Stimulated activated naive B cell treated with anti-CD40 and anti-IgM and Interleukin-4, amounts not matched to agents 10 μg/mL and 1 μg/mL and 100 μg/mL, for 72 hours (primary cell): ENCODE measurements at places on chromosomes 1 and 21.
A peak's percentile ranks its signal among the peaks of the same experiment; 100 is the strongest.

- DNase-seq = no peak
These were observed 10.8 kb downstream of the FMO5 start for GRCh38 chr1:147214325-147214724.

DNA sequence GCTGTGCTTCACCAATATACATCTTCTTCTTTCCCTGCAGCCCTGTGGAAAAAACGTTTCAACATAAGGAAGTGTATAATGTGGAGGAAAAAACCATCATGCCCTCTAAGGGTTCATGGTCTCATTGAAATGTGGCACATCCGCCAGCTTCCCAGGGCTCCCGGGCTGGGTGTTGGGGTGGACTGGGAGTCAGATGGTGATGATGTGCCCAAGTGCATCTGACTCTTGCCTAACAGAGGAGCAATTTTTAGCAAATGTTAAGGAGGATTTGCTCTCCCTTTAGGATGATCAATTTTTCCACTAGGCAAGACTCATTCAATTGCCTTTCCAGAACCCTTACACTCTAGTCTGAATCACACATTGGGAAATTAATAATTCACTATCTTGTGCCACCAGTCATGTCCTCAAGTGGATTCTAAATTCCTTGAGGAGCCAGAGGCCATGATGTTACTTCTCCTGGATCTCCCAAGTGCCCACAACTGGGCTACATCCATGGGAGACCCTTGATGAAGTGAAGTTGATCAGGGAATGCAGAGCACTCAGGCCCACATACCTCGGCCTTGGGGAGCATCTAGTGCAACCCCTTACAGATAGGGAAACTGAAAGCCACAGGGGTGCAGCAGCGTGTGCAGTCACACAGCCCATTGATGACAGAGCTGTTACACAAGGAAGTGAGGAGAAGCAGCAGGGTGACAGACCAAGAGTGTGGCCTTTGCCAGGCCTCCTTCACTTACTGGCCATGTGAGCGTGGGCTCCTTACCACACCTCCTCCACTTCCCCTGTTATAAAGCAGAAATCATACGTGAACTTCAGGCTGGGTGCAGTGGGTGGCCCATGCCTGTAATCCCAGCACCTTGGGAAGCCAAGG, 100.0 kb upstream of the SLC44A3 start:
- DNase-seq = peak; percentile 56

DNA sequence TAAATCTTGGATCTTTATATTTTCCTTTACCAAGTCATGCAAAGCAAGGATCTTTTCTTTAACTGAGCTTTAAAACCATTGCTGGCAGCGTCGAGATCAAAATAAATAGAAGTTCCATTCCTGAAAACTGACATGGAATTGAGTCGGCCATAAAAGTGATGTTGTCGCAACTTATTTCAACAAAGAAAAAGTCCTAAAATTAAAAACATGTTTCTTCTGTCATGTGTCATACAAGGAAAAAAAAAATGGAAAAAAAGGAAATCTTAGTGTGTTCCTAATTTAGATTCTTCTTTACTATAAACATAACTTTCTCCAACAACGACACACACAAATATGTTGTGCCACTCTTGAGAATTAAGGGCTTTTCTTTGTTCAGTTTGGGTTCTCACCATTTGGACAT, 34.9 kb downstream of the GREM2 start:
- DNase-seq = no peak

- DNase-seq = peak; percentile 18
These were observed at the start of gene MTARC2 for GRCh38 chr1:220748089-220748934. Gene MTARC2, plus strand, starts transcription at chr1:220748322. Its CDS starts 210 bp downstream, at chr1:220748532.

DNA sequence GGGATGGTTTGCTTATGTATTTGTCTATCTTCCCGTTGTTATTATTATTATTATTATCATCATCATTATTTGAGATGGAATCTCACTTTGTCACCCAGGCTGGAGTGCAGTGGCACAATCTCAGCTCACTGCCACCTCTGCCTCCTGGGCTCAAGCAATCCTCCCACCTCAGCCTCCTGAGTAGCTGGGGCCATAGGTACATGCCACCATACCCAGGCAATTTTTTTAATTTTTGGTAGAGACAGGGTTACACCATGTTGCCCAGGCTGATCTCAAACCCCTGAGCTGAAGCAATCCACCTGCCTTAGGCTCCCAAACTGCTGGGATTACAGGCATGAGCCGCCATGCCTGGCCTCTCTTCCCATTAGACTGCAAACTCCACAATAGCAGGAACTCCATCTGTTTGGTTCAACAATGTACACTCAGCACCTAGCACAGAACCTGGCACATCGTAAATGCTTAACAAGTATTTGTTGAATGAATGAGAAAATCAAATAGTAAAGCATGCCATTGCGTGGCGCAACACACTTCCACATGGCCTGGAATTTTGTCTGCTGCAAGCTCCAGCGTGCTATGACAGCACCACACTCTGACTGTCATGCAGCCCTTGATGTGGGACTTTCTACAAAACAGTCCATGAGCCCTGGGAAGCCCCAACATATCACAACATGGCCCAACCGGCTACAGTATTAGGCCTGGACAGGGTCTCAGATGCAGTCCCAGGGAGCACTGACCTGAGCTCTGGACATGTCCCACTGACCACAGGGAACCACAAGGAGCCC, 3.8 kb upstream of the TINAGL1 start:
- no peak for DNase-seq

- no peak for DNase-seq
These were observed 35.2 kb upstream of the SERBP1 start for GRCh38 chr1:67465375-67465774.

GRCh38 chr1:46479744-46480350, 9.8 kb upstream of the DMBX1 start:
- no peak for DNase-seq

DNA sequence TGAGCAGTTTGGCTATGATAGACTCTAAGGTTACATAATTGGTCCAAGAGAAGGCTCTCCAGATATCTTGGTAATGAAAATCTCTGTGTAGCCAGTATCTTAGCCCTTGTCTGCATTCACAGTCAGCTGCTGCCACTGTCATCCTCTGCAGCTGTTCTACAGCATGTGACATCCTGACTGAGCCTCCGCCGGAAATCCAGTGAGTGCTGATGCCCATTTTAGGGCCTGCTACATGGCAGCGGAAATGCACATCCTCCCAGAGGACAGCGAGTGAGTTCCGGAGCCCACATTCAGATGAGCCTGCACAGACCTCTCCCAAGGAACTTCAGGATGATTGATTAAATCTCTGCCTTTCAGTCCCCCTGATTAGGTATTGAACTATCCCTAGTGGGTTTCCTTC, 237.1 kb downstream of the HHIPL2 start:
- DNase-seq = no peak

DNA sequence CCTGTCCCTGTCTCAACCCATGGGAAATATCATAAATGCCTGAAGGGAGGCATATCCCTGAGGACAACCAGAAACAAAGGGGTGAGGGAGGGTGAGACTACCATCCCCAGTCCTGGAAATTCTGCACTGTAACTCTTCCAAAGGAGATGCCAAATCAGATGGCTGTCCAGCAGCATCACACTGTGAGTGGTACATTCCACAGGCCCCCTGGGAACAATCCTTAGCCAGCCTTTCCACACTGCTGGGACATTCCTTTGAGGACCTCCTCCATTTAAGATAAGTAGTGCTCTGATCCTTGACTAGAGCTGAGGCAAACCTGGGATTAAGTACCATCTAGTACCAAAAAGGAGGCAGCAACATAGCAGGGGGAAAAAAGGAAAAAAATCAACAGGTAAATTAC, 10.7 kb downstream of the IVL start:
- DNase-seq = no peak

DNA sequence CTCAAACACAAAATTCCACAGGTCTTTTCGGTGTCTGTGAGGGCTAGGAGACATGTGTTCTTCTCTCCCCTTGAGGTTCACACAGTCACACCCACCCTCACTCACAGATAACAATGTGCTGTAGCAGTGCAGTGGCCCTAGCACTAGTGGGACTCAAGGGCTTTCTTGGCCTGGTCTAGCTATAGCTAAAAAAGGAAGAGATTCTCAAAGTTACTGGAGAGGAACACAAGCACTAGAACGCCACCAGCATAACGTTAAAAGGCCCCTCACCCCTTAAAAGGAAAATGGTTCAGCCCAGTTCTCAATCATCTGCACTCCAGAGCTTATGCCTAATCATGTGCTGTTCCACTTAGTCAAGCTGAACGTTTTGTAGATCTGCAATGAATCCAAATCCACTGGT, 39.5 kb downstream of the RGS8 start:
- no peak for DNase-seq

GRCh38 chr1:28056129-28056925, 32.1 kb downstream of the EYA3 start:
- DNase-seq = peak; percentile 65

DNA sequence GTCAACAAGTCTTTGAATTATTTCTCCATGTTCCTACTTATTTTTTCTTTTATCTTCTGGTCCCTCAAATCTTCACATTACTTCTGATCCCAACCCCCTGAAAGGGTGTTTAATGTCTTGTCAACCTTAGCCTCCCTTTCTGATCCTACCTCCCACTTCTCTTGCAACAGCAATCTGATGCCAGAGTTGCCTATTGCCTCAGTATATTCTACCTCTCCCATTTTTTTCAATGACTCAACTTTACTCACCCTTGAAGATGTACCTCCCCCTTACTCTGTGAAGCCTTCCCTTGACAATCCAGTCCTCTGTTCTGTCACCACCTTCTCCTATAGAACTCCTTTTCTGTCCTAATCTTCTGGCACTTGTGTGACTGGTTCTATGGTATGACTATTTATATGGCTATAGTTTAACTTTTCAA, 99.5 kb upstream of the CD55 start:
- DNase-seq = no peak
